ENCODE measurements at places on chromosomes 2 and 18. TPM values are rescaled to one million over a fixed set of nuclear protein-coding genes. Genes with fewer than 3 reads are reported as not detected.

IL36G gene
- total RNA-seq: not detected

SNED1 gene
- 6.7 TPM for total RNA-seq

EGR4 gene
- not detected for total RNA-seq

CD8B2 gene
- total RNA-seq: not detected

ICA1L gene
- total RNA-seq: 3.7 TPM

METAP1D gene
- total RNA-seq: 3.1 TPM

LRRC30 gene
- not detected for total RNA-seq

CPO gene
- 0.13 TPM for total RNA-seq

UGT1A7 gene
- not detected for total RNA-seq

SFTPB gene
- not detected for total RNA-seq

MYOM1 gene
- 0.13 TPM for total RNA-seq

GREB1 gene
- 0.51 TPM for total RNA-seq

SLC4A5 gene
- total RNA-seq: under 0.01 TPM

FAM161A gene
- 0.63 TPM for total RNA-seq

TRIM43B gene
- total RNA-seq: not detected

RBKS gene
- total RNA-seq: 3.4 TPM

SPHKAP gene
- total RNA-seq: under 0.01 TPM

CLEC4F gene
- not detected for total RNA-seq

RMDN2 gene
- 1.6 TPM for total RNA-seq

EIF2AK3 gene
- total RNA-seq: 7.8 TPM

STARD7 gene
- total RNA-seq: 93.5 TPM

TGFA gene
- total RNA-seq: 7.2 TPM

POTEJ gene
- not detected for total RNA-seq

HOXD12 gene
- total RNA-seq: not detected

ERLEC1 gene
- total RNA-seq: 62.4 TPM

Measured in mesangial cell (primary cell).